ENCODE measurements at places on chromosomes 6 and 20.

GRCh38 chr6:41796474-41796873 lies 9.0 kb downstream of the TOMM6 start:
- DNase-seq: no peak

GRCh38 chr20:11728937-11729336 lies 188.8 kb upstream of the BTBD3 start:
- DNase-seq: no peak

- DNase-seq: no peak
Observed at GRCh38 chr6:167399051-167399387, 74.1 kb downstream of the TTLL2 start.

GRCh38 chr6:97865612-97866011 lies 582.6 kb upstream of the MMS22L start:
- no peak for DNase-seq

GRCh38 chr20:16942756-16943155 lies 194.6 kb downstream of the OTOR start:
- DNase-seq: no peak
